Renal pelvis (tissue), 12 donors: ENCODE measurements at places on chromosomes 7 and 10.

DNA sequence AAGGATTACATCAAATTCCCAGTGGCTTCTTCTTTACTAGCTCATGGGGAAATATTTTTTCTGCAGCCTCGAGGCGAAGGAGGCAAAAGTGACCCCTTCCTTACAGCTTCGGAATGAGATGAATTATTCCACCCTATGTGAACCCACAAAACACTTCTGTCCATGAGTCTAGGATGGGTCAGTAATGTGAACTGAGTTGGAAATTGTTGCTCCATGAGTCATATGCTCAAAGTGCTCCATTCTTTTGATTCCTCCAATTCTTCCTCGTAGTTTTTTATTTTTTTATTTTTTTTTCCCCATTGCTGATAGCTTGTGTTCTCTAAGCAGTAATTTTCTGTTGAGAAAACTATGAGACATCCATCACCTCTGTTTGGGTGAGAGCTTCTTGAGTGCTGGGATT, 31.7 kb upstream of the FAM204A start:
- no peak for DNase-seq

DNA sequence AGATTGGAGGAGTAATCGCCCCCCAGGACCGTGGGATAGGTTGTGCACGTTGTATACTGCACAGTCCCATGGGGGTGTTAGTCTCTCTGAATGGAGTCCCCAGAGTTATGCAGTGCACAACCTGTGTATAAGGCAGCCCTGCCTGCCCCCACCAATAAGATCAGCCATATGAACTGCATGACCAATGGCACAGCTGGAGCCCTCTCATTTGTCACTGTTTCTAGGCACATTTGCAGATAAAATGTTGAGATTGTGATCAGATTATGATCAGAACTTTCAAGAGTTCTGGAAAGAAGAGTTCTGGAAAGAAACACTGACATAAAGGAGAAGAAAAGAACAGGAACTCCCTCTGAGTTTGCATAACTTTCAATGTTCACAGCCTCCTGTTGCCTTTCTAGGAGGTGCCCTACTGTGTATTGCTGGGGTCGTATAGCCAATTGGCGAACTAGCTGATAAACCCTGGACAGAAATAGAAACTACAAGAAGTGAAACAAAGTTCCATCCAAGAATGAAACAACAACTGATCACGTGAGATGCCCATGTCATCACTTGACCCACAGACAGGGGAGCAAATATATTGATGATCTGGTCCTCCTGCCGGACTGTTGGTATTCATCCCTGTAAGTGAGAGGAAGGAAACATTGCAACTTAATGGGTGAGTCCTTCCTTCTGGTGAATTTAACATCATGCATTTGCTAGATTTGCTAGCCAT, 49.6 kb upstream of the TOMM7 start:
- DNase-seq: no peak

- DNase-seq: no peak
Observed at GRCh38 chr7:2143981-2144595, 88.7 kb downstream of the MAD1L1 start.

DNA sequence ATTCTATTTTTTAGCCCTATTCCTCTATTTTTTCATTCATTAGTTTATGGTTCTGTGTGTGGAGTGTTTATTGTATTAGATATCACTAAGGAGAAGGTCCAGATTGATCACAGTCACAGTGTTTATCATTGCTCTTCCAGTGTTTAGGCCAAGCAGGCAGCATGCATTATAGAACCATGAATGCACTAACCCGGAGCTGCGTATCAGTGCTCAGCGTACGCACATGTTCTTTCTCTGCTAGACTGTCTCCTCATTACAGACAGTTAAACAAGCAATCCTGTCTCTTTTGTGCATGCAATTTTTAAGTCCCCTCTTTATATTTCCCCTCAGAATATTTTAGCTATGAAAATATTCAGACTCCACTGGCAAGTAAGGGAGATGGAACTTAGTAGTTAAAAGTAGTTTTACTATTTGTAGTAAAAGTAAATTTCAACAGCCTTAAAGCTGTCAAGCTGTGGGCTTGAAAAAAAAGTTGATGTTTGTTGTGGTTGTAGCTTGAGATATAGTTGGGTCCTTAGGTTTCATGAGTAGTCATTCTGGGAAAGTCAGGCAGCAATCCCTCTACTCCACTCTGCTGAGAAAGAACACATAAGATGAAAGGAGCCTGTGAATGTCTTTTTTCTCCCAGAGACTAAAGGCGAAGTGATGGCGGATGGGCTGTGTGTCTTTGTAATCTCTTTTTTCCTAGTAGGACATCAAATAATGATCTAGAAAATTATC, 260.4 kb downstream of the CDK14 start:
- DNase-seq: peak; percentile 45

DNA sequence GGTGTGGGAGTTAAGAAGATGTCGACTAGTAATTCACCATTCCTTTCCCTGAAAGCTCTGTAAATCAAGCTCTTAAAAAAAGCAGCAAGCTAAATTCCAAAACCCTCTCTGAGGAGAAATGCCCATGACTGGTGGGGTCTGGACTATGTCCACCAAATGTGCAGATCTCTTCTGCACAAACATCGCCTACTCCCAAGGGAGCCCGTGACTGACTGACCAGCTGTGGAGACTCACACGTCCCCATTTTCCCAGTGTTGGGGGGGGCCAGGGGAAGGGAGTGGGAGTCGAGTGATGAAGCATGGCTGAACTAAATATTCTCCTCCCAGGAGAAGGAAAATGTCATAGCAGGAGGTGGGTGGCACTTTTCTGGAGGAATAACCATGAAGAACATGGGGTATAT, 164.1 kb upstream of the HPS1 start:
- DNase-seq: peak; percentile 50

- no peak for DNase-seq
Observed at GRCh38 chr7:157392256-157393037, 55.6 kb downstream of the DNAJB6 start.

DNA sequence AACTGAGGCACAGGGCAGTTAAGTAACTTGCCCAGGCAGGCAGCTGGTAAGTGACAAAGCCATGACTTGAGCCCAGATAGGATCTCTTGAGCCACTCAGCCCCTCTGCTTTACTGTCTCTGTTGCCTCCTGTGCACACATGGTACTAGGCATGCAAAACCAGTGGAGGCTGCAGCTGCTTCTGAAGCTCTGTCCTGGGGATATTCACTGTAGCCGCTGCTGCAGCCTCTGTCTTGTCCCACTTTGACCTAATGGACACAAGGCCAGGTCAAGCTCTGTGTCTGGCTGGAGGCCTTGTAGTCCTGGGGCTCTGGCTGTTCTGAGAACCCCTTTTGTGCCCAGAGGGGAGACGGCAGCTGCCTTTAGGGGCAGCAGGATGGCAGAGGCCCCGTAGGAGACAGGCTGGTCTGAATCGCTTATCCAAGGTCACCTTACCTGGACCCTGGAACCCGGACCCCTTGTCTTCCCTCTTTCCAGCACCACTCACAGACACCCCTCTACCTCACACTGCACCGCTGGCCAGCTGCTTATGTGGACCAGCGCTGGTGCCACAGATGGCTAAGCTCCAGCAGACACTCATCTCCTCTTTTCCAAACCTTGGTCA, 57.6 kb downstream of the TSPAN15 start:
- DNase-seq: no peak

DNA sequence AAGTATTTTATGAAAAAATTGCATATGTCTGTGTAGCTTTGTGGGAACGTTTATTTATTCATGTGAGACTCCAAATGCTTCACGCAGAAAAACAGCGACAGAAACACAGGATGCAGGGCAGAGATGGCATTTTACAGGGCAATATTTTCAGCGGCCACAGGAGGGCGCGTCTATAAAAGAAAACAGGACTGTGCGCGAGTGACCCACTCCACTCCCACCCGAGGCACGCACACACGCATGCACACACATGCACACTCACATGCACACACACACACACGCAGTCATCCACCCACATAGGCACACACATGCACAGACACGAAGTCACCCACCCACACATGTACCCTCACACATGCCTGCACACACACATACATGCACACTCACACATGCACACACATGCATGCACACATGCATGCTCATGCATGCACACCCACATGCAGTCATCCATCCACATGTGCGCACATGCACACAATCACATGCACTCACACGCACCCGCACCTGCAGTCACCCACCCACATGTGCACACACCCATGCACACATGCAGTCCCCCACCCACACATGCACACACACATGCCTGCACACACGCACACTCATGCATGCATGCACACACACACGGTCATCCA, 96.3 kb downstream of the DNAJB6 start:
- DNase-seq: peak; percentile 29

- DNase-seq: peak; percentile 37
Observed at GRCh38 chr7:120865191-120865981, 7.4 kb upstream of the TSPAN12 start.

GRCh38 chr7:155458111-155458877, at the start of gene EN2:
Gene EN2, plus strand, starts transcription at chr7:155458129. Its CDS starts 249 bp downstream, at chr7:155458378.
- DNase-seq: no peak

GRCh38 chr7:5413449-5413786, 10.2 kb downstream of the TNRC18 start:
- DNase-seq: no peak

DNA sequence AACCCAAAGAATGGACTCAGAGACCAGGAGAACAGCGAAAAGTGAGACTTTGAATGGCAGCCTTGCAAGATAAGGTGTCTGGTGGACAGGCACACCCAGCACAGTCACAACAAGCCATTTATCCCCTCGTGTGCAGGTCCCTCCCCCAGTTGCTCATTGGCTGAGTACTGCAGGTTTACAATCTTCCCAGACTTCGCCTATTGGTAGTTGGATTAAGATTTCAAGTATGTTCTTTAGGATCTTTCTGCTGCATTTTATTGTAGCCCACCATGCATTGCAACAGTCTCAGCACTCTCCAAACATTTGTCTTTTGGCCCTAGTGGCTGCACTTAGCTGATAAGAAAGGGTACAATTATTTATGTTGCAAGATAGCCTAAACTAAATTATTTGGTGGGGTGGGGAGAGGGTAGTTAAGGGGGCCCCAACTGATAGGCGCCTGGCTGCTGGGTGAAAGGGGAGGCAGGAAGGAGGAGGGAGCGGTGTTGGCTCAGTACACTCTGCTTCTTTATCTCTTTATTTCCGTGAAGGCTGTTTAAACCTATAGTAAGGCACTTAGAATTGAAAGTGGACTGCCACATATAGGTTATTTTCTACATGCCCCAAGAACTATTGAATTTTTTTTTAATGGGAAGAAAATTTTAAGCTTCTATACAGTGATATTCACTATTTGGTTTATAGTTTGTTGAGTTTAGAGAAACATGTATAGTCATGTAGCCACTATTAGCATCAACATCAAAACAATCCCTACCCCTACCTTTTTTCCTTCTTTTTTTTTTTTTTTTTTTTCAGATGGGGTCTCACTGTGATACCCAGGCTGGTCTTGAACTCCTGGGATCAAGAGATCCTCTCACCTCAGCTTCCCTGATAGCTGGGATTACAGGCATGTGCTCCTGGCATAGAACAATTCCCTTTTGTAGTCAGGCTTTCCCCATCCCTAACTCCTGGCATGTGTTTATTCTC, 54.2 kb downstream of the GUSB start:
- peak; percentile 14 for DNase-seq

- no peak for DNase-seq
Observed at GRCh38 chr7:85489498-85489897, 302.6 kb upstream of the SEMA3D start.

DNA sequence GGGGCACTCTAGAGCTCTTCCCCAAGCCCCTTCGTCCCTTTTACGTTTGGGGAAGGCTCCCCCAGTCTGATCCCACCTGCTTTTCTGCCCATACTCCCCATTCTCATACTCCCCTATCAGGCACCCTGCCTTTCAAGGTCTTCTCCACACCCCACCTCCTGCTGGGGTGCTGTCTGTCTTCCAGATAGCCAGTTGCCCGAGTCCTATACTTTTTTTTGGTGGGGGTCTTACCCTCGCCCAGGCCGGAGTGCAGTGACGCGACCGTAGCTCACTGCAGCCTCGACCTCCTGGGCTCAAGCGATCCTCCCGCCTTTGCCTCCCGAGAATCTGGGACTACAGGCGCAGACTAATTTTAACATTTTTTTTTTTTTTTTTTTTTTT, 775 bp upstream of the ABHD11 start:
- no peak for DNase-seq

DNA sequence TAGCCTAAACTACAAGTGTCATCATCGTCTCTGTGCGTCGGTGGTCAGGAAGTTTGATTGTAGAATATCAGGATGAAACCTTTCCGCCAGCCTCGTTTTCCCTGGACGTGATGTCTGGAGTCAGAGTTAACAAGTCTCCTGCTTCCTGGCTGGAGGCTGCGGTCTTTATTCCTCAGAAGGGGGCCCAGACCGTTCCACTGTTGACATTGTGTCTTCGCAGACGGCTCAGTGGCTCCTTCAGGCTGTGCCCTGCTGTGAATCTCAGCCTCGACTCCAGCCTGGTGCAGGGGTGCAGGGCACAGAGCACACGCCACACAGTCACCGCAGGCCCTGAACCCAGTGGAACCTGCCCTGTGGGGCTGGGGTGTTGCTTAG, 37.2 kb upstream of the INSIG1 start:
- DNase-seq: no peak
